ENCODE measurements at places on chromosomes 4 and X. TPM values are rescaled to one million over a fixed set of nuclear protein-coding genes. Genes with fewer than 3 reads are reported as not detected.

DNA sequence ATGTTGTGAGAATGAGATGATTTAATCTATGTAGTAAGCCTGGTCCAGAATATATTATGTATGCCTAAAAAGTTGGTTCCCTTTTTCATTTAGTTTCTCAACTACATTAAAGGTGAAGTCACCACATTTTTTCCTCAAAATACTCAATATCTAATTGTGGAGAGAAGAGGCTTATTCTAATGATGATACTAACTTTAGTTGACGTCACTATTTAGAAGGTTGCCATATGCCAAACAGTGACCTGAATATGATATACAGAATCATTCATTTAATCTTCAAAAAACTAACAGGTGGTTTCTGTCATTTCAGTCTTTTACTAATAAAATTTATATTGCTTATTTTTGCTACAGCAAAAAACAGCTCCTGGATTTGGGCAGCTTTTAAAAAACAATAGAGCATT lies 480.7 kb upstream of the NWD2 start:
- DNase-seq: no peak

DNA sequence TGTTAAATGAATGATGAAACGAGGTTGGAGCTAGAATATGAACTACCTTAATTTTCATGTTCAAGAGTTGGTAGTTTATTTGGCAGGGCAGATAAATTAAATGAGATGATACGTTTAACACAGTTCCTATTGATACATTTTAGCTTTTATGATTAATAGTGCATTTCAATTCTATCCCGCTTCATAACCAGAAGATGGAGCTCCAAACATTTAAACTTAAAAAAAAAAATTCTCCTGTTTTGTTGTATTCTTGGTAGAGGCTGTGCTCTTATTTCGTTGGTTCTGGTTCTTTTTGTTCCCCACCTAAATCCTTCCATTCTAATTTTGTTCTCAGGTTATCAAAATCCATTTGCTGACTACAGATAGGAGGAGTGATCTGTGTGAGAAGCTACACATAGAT lies 71.8 kb upstream of the PTPN13 start:
- no peak for DNase-seq

- DNase-seq: no peak
Measured at GRCh38 chr4:168847771-168848502, 162.1 kb downstream of the CBR4 start.

PRRG3 gene
- polyA plus RNA-seq: not detected

GRCh38 chrX:21989384-21989783 lies 42.7 kb upstream of the PHEX start:
- DNase-seq: no peak

DNA sequence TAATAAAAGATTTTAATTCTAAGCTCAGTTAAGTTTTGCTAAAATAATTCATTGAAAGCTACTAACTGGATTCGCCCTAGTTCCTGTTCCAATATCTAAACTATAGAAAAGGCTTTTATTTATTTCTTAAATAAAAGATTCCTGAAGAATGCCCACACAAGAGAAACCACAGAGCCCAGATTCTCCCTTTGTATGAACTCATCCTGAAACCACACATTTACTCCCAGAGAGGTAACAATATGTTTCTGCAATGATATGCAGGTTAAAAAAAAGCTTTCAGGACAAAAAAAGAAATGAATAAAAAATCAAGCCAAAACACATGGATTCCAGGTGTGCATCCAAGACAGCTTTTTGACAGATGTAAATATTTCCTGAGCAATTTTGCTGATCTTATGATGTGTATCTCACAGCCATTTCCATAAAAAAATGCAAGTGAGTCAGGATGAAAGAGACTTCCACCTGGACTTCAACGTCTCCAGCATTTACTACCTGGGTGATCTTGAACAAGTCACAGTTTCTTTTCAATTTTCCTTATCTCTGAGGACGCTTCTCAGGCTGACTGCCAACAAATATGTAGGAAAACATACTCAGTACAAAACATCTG lies 234.4 kb upstream of the FAT1 start:
- peak; percentile 84 for DNase-seq

DNA sequence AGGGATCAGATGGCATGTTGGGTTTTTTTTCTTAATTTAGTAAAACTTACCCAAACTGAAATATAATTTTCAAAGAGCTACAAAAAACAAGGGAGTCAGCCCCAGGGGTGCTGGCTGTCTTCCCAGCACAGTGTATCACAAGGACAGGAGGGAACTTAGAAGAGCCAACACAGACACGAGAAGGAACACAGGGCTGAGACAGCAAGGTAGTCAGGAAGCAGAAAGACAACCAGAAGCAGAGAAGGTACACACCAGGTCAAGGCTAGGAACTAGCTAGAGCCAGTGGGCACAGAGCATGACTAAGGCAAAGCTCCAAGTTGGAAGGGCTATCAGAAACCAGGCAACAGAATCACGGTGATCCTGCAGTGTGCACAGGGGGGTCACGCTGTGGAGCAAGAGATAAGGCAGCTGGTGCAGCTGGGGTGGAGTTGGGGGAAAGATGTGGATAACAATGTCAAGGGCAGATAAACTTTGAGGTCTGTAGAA lies 168.7 kb downstream of the NR3C2 start:
- no peak for DNase-seq
